ENCODE measurements at places on chromosomes 5 and 9. TPM values are rescaled to one million over a fixed set of nuclear protein-coding genes. Genes with fewer than 3 reads are reported as not detected.

GOLM1 gene
- 337 TPM for total RNA-seq

GRCh38 chr5:6424110-6424659 lies 24.5 kb upstream of the UBE2QL1 start:
- no peak overlapping the region for H3K27ac ChIP-seq
- H3K36me3 ChIP-seq = no peaks in the 10 kb centered on the region
- H3K4me3 ChIP-seq = no peak overlapping the region
- DNase-seq = no peak
- no peaks in the 10 kb centered on the region for H3K27me3 ChIP-seq

GRCh38 chr5:2864515-2865105 lies 113.1 kb upstream of the IRX2 start:
- no peaks in the 10 kb centered on the region for H3K36me3 ChIP-seq
- no peak for DNase-seq
- no peaks in the 10 kb centered on the region for H3K4me1 ChIP-seq
- H3K27ac ChIP-seq = no peak overlapping the region
- no peaks in the 10 kb centered on the region for H3K27me3 ChIP-seq

- H3K4me3 ChIP-seq = no peak overlapping the region
- no peaks in the 10 kb centered on the region for H3K4me1 ChIP-seq
- no peak for DNase-seq
- H3K36me3 ChIP-seq = no peaks in the 10 kb centered on the region
- H3K27ac ChIP-seq = no peak overlapping the region
Observed at GRCh38 chr9:86503942-86504341, 149.7 kb upstream of the TUT7 start.

WDR31 gene
- total RNA-seq = 3.0 TPM

LAMC3 gene
- 0.67 TPM for total RNA-seq

GRCh38 chr5:56126487-56127179 lies 106.5 kb downstream of the ANKRD55 start:
- H3K36me3 ChIP-seq = no peaks in the 10 kb centered on the region
- no peaks in the 10 kb centered on the region for H3K4me1 ChIP-seq
- DNase-seq = no peak
- no peak overlapping the region for H3K27ac ChIP-seq
- H3K4me3 ChIP-seq = no peak overlapping the region

DNA sequence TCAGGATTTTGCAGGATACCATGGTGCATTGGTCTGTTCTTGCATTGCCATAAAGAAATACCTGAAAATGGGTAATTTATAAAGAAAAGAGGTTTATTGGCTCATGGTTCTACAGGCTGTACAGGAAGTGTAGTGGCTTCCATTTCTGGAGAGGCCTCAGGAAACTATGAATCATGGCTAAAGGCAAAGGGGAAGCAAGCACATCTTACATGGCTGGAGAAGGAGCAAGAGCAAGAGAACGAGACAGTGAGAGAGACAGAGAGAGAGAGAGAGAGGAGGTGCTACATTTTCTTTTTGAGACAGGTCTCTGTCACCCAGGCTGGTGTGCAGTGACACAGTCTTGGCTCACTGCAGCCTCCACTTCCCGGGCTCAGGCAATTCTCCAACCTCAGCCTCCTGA lies 43.9 kb downstream of the P4HA2 start:
- DNase-seq = no peak
- no peaks in the 10 kb centered on the region for H3K27me3 ChIP-seq
- H3K4me3 ChIP-seq = no peak overlapping the region
- no peak overlapping the region for H3K27ac ChIP-seq

TMEM8B gene
- total RNA-seq = 17.6 TPM

DNA sequence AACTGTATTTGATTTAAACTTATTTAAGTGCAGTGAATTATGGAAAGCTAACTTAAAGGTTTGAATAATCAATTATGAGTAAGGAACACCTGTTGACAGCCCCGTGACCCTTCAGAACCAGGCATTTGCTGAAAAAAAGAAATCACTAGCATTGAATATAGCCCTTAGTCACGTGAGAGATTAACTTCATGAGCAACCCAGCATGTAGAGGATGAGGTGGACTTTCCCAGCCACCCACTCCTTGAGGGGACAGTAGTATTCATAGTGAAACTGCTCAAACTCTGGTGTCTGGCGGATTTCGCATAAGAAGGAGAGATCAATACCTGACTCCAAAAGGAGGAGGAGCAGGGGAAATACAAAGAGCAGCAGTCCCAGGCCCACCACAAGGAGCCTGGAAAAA lies 184.8 kb upstream of the RASEF start:
- no peaks in the 10 kb centered on the region for H3K4me1 ChIP-seq
- no peak overlapping the region for H3K4me3 ChIP-seq
- H3K36me3 ChIP-seq = no peaks in the 10 kb centered on the region
- H3K27ac ChIP-seq = no peak overlapping the region

DNA sequence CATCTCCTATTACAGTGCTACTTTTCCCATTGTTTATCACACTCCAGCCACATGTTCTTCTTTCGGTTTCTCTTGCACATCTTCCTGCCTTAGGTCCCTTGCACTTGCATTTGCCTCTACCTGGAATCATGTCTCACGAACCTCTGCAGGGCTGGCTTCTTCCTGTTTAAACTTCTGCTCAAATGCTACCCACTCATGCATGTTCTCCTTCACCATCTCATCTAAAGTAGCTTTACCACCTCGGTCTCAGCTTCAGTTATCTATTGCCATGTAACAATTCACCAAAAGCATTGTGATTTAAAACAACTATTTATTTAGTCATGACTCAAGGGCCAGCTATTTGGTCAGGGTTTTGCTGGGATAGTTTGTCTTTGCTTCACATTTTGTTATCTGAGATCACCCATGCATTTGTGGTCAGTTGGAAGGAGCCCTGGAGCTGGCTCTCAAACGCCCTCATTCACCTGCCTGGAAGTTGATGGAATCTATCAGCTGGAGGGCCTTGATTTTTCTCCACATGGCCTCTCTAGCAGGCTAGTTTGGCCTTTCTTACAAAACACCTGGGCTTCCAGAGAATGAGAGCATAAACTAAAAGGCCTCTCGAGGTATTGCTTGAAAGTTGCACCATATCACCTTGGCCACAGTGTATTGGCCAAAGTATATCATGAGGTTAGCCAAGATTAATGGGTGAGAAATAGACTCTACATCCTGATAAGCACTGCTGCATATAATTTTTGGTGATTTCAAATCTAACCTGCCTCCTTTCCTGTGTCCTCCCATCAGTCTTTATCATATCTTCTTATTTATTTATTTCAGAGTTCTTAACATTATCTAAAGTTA lies 21.4 kb downstream of the SPINK1 start:
- H3K36me3 ChIP-seq = no peaks in the 10 kb centered on the region
- H3K4me3 ChIP-seq = no peak overlapping the region
- H3K27me3 ChIP-seq = no peaks in the 10 kb centered on the region
- no peaks in the 10 kb centered on the region for H3K4me1 ChIP-seq

DNA sequence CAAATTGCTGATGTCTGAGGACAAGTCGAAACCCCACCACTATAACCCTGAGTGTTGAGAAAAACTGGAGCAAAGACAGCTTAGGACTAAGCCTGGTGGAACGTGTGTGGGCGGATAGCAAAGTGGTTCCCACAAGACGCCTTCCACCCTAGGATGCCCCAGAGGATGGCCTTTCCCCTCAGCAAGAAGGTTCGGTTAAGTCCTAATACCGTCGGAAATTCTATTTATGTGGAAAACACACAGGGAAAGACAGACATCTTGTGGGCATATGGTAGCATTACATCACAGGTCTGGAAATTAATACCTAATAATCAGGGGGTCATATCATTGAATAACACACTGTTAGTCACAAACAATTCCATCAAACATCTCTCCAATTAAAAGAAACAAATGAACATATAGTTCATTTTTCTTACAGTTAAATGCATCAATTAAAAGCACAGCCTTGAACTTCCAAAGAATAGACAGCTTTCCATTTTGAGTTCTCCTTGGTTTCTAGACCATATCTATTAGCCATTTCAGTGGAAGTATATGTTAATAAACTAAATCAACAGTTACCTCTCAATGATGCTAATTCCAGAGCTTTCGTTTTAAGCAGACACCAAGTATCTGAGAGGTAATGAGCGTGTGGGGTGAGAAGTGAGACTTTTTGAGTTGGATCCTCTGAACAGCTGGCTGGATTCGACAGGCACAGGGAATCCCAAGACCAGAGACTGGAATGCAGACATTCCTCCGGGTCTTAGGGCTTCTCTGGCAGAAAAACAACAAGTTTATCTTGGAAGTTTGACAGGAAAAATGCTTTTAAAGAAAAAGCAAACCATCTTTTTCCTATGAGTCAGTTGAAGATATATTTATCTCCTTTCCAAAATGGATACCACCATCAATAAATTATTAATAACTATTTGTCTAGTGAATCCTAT lies 2.9 kb upstream of the ICE1 start:
- peaks cover 6% of the 10 kb centered on the region for H3K4me1 ChIP-seq
- H3K27me3 ChIP-seq = no peaks in the 10 kb centered on the region
- DNase-seq = no peak

All from colonic mucosa (tissue), 4 donors.